ENCODE measurements at places on chromosomes 16 and 17.

- no peak for DNase-seq
Observed at GRCh38 chr17:78957128-78957527, 22.6 kb downstream of the LGALS3BP start.

DNA sequence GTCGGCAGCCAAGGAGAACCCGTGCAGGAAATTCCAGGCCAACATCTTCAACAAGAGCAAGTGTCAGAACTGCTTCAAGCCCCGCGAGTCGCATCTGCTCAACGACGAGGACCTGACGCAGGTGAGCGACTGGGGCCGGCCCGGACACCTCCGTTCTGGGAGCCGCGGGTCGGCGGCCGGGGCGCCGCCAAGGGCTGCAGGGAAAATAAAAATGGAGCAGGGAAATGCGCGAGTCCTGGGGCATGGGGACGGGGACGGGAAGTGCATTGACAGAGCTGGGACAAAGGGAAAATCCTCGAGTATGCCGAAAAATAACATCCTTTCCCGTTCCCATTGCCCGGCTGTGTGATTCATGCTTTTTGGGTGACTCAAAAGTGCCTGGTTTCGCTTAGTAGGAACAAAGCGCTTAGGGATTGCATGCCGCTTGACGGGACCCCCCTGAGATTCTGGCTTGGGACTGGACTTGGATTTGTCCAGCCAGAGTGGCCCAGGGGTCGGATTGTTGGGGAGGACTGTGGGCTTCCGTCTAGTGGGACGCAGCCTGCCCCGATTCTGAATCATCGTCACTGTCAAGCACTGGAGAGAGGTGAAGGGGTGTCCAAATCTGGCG, 699 bp downstream of the MPRIP start:
- no peak for DNase-seq

GRCh38 chr17:39235555-39236449, 10.1 kb upstream of the STAC2 start:
- peak; percentile 38 for DNase-seq

- no peak for DNase-seq
Observed at GRCh38 chr16:80459331-80459777, 81.4 kb upstream of the DYNLRB2 start.

GRCh38 chr17:68835071-68835470, 120.1 kb downstream of the ABCA8 start:
- no peak for DNase-seq

- no peak for DNase-seq
Observed at GRCh38 chr17:75834928-75835653, 9.1 kb downstream of the UNC13D start.

GRCh38 chr17:14161419-14161818, 75.2 kb downstream of the CDRT15 start:
- no peak for DNase-seq

- DNase-seq = no peak
Observed at GRCh38 chr16:17776888-17777287, 306.1 kb upstream of the XYLT1 start.

- DNase-seq = no peak
Observed at GRCh38 chr16:70437582-70438557, 1.0 kb downstream of the ST3GAL2 start.

DNA sequence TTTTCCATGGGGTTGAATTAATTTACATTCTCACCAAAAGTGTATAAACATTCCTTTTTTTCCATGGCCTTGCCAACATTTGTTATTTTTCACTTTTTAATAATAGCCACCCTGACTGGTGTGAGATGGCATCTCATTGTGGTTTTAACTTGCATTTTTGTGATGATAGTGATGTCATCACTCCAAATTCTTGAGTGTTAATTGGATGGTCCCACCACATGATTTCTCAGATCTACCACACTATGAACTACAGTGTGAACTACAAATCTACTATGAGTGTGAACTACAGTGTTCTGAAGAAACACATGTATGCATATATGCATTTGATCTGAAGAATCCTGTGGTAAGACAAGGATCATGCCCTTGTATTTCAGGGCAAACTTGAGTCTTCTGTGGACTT, 340.1 kb downstream of the ABCC12 start:
- DNase-seq = no peak

- peak; percentile 20 for DNase-seq
Observed at GRCh38 chr16:53822936-53823529, 119.1 kb downstream of the FTO start.

DNA sequence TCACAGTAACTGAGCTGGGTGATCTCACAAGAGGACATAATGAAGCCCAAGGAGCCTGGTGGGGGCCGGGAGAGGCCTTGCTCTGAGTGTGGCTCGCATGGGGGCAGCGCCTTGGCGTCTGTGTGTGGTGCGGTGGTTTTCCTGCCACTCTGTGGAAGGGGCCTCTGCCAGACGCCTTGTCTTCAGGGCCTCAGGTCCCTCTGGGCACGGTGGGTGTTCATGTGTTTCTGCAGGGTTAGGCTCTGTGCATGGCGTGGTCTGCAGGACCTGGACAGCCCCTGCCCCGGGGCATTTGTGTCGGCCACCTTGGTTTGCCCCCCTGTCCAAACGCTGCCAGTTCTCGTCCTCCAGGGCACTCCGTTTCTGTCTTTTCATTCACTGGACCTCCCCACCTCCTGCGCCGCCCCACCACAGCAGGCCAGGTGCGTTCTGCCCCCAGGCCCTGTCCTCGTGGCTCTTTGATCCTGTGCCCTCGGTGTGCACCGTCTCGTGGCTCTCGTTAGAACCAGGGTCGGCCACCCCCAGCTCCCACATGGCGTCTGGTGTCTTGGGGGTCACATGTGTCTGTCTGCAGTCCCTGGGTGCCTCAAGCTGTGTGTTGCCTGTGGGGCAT, 43.7 kb upstream of the ZNF750 start:
- no peak for DNase-seq

DNA sequence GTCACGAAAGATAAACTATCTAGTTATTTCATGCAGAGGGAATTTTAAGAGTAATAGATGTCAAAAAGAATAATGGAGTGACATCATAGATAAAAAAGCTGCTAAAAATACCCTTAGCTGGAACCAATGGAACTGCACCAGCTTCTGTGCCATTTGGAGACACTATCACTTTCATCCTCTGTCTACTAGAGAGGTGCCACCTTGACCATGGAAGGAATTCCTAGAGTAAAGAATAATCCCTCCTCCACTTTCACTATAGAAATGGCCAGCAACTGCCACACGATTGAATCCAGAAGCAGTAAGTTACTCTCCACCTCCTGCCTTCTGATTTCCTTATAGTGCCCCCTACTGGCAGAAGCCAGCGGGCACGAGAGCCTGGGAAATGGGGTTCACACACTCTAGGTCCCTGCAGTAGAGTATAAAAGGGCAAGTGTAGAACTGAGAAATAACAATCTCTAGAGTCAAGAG, 2.8 kb upstream of the ALDH3A2 start:
- DNase-seq = peak; percentile 10

DNA sequence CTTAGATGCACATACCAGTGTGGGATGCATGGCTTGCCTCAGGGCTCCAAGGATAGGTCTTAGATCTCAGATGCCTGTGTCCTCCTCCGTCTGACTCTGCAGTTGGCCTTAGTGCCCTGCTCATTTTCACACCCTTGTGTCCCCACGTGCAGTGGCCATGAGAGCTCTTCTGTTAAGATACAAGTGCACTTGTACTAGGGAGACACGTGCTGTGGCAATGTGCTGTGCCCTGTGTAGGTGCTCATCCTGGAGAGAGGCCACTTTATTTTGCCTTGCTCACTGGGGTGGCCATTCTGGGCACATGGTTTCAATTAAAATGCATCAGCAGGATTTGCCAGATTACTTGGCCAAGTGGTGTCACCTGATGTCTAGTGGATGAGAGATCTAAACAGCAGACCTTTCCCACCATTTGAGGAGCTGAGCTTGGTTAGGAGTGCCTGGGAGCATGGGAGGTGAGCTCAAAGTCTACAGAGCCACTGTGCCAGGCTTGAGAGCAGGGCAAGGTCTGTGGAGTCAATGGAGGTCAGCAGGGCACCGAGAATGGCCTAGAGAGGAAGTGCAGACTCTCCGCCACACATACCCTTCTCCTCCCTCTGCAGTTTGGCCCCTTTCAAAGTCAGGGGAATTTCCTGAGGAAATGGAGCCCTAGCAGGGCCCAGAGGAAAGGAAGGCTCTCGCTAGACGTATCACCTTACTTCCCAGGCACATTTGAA, 25.2 kb upstream of the SMPD3 start:
- DNase-seq = no peak

DNA sequence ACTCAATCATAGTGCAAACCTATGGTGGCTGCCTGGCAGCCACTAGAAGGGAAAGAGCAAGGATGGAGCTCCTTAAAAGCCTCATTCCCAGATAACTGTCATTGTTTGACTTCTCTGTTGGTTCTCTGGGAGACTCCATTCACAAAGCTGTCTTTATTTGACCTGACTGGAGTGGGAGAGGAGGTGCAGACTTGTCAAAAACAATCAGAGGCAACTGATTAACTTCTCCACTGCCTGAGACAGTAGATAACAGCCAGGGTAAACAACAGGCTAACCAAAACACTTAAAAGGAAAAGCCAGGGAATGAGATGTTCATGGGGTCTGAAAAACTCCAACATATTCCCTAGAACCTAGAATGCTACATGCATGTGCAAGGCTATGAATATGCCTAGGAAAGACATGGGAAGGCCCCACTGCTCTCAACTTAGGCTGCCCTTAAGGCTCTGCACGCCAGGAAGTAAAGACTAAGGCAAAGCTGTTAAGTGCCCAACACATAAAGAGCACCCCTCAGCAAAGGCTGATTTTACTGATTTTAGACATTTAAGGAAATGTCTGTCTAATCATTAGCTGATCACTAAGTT, 82.0 kb downstream of the TTC19 start:
- DNase-seq = no peak

GRCh38 chr16:19304750-19305149, 19.2 kb downstream of the CLEC19A start:
- DNase-seq = no peak

DNA sequence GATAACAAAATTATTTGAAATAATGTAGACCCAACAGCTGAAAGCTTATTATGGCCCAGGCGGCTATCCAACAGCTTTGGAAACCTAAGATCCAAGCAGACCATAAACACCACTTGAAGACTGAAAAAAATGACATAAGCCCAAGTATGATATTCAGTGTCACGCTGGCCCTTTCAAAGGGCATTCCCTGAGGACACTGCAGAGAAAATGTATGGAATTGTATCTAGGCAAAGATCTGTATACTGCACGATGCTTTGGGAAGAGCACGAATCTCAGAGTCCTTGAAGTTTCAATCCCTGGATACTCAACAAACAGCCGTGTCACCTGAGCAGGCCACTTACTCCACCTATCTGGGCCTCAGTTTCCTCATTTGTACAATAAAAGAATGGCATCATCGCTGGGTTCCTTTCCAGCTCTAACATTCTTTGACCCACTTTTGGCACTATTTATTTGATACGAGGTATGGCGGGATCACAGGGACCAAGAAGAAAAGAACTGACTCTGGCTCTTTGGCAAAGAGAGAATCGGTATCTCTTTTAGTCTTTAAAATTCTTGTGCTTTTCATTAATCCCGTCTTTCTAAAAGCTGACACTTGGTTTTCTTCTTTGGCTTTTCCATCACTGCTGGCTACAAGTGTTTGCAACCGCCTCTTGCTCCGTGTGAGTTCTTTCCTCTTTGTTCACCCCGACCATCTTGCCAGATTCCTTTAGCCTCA, 1.2 kb downstream of the STAT5B start:
- DNase-seq = no peak

DNA sequence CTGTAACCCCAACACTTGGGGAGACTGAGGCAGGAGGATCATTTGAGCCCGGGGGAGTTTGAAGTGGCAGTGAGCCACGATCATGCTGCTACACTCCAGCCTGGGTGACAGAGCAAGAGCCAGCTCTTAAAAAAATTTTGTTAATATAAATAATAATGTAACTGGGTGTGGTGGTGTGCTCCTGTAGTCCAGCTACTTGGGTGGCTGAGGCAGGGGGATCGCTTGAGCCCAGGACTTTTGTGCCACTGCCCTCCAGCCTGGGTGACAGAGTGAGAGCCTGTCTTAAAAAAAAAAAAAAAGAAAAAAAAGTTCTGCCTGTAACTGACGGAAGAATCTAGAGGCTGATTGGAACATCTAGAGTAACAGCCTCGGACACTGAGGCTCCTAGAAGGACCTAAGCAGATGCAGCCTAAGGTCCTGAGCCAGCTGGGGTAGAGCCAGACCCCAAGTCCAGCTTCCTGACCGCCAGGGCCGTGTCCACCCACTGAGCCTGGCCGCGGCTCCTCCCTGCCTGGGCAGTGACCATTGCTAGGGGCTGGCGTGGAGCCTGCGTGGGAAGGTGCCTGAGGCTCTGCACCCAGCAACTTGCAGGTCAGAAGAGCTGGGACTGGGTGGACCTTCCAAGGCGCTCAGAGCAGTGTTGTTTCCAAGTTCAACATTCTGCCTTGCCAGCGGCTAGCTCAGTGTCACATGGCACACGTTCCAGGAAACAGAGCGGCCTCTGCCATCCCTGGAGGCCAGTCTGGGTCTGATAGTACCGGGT, 209.4 kb upstream of the CIBAR2 start:
- DNase-seq = no peak

- DNase-seq = no peak
Observed at GRCh38 chr16:81137754-81138153, 41.6 kb upstream of the GCSH start.

- DNase-seq = peak; percentile 48
Observed at GRCh38 chr16:19071811-19072777, 4.7 kb downstream of the COQ7 start.

GRCh38 chr17:70205401-70205800, 36.1 kb downstream of the KCNJ2 start:
- DNase-seq = no peak

DNA sequence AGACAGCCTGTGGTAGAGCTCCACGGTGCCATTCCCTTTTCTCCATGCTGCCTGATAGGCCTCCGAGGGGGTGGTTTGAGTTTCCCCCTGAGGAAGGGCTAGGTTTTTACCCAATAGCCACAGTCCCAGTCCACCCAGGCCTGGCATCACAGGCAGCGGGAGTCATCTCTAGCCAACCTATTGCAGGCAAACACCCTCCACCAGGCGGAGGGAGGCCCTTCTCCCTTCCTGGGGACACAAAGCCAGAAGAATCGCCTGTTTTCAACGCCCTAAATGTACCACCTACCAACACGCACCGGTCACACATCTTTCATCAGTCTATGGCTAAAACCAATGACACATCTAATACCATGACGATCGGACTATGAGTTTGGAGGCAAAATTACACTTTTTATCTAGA, 7.4 kb downstream of the CSNK1D start:
- DNase-seq = no peak

DNA sequence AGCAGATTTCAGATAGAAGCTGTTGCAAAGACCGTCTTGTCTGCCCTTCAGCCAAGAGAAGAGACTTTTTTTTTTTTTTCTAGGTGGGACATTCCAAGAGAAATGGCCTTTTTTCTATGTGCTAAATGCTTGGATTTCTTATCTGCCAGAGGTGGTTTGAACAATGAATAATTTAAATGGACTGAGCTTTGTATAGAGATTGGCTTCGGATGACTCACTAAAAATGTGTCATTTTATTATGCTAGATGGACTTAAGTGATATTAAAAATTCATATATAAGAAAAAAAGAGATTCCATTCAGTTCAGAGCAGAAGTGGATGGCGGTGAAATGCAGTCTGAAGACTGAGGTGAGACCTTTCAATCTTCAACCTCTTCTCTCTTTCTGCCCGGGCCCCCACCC, 58.4 kb downstream of the MEAK7 start:
- no peak for DNase-seq

GRCh38 chr17:63140255-63140654, 174.2 kb downstream of the TANC2 start:
- DNase-seq = no peak

All from T-cell (primary cell).